Lung microvascular endothelial cell (primary cell): ENCODE measurements at places on chromosomes 5 and 9.
A peak's percentile ranks its signal among the peaks of the same experiment; 100 is the strongest.

GRCh38 chr9:111484572-111484894, 350 bp upstream of the ECPAS start:
- DNase-seq: no peak

DNA sequence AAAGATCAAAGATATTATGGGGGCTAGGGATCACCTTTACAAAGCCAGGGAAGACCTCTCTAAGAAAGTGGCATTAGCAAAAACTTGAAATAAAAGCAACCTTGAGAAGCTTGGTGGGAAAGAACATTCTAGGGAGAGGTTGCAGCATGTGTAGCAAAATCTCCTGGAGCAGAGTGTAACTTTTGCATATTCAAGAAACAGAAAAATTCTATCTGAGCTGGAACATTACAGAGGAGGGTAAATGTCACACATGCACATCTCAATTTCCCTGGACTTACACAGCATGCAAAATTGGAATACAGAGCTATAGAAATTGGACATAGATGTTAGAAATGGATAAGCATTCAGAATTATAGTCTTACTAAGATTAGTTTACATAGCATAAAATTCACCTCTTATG, 510.0 kb downstream of the CETN3 start:
- no peak for DNase-seq

DNA sequence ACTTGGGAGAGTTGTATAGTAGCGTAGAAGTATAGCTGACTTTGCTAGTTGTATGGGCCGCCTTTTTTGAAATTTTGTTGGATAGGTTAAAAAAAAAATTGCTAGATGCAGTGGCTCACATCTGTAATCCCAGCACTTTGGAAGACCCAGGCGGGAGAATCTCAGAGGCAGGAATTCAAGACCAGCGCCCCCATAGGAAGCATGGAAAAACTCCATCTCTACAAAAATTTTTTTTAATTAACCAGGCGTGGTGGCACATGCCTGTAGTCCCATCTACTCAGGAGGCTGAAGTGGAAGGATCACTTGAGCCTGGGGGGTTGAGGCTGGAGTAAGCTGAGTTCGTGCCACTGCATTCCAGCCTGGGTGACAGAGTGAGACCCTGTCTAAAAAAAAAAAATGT, 59.2 kb downstream of the SMC5 start:
- no peak for DNase-seq

DNA sequence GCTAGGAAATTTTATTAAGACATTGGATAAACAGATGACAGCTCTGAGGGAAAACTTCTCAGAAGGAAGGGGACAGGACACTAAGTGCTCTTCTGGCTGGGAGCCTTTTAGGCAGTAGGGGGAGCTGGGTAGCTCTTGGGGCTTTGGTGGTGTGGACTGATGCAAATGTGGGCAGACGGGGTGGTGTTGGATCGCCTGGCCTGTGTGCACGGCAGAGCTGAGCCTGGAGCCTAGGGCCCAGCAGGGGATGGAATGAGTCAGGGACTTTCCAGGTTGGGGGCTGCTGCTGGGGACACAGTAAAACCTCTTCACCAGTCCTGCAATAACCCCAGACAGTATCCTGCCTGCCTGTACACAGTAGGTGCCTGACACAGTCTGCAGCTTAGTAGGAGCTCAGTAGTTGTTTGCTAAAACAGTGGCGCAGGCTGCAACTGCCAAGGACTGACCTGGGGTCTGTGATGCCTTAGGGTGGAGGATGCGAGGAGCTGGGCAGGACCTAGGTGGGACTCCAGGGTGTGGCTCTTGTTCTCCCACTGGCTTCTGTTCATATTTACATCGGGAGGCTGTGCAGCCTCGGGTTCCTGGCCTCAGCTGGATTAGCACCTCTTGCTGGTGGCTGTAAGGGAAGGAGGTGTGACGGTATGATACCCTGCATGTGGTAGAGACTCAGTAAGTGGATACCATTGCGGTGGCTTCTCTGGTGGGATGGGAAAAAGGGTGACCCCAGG, 83.8 kb downstream of the DAB2IP start:
- DNase-seq: peak; percentile 50

- DNase-seq: no peak
These were observed 2.2 kb downstream of the RAD1 start for GRCh38 chr5:34913072-34913471.

DNA sequence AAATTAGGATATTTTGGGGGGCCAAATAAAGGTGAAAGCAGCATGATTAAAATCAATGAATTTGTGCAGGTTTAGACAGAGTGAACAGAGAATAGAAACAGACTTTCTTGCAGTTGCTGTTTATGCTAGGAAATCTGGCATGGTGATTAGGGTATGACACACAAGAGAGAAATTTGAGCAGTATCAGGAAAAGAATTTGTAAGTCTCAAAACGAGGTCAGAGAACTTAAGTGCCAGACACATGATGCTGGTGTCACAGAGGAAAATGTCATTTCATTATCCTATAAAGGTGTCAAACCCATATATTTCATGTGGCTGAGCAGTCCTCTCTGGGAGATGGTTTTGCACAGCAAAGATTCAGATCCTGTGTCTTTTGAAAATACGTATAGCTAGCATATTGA, 15.7 kb downstream of the LVRN start:
- peak; percentile 19 for DNase-seq

DNA sequence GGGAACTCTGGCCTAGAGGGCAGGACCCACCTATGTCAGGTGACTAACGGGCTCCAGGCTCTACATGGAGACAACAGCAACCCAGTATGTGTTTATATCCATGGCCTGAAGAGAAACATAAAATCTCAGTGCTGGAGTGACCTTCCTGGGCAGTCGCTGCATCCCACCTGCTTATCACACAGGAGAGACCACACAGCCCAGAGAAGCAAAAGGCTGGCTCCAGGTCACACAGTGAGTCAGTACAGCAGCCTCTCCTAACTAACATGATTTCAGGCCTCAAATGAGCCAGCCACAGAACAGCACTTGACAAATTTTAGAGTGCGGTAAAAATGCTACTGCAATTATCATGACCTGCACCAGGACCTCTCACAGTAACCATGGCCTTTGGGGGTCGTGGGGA, 54.0 kb upstream of the TGFBR1 start:
- no peak for DNase-seq

DNA sequence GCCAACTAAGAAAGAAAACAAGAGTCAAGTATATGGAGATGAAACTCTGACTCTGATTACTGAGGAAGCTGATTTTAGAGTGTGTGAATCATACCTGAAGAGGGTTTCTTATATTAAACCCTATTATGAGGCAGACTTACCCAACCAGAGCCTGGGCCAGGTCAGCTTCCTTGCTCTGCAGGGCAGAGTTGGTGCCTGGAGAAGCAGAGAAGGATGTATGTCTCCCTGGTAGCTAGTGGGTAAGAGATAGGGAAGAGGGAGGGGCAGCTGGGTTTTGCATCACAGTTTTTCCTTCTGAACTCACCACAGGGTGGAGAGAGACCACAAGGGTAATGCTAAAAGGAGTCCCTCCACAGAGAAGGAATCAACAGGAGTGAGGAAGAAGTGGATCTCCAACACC, 104.1 kb downstream of the CMYA5 start:
- DNase-seq: no peak

GRCh38 chr5:122532035-122532434, 220.0 kb downstream of the SNCAIP start:
- DNase-seq: no peak

DNA sequence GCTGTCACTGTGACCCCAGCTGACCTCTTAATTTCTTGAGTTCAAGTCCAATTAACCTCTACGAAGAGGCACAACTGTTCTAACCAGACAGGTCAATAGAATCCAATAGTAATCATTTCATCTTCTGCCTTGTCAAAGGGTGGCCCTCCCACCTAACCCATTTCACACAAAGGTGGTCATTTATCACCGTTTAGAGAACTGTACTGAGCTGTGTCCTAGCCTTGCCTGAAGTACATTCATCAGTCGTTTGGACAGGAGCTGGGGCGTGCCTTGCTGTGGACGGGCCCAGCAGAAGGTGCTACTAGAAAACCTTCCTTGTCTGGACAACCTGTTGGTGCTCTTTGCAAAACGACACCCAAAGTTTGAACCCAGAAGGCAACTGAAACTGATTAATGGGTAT, 605.4 kb downstream of the ISL1 start:
- no peak for DNase-seq

GRCh38 chr9:127087411-127087810, 35.0 kb downstream of the ANGPTL2 start:
- DNase-seq: no peak

- DNase-seq: peak; percentile 62
These were observed 42.8 kb upstream of the EGFL7 start for GRCh38 chr9:136619742-136620440.

DNA sequence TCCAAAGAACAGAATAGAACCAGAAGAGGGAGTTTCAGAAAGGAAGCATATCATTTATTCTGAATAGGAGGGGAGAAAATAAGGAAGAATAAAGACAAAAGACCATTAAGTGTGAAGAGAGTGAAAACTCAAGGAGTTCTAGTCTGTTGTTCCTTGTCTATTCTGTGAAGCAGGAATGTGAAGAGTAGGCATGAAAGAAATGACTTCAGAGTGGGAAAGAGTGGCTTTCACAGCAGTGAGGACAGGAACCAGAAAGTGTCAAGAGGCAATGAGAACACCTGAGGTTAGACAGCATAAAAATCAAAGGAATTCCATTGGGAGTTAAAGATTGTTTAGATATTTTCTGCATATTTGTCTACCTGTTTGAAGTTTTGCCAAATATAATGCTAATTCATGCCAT, 768.8 kb upstream of the GRAMD2B start:
- no peak for DNase-seq

DNA sequence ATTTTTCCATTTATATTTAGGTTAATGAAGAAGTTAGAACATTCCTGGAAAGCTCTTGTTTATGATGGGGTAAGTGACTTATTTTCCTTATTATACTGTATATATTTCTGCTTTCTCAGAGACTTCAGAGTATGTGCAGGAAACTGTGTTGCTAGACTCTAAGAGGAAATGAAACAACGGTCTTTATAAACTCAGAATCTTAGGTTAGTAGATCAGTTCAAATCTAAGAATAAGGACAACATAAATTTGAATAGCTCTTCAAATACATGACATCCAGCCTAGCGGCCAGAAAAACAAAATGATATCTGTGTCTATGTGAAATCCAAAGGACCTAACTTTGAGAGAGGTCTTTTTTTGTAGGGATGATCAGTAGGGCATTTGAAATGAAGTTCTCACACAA, 94.3 kb downstream of the PRKACG start:
- DNase-seq: no peak

DNA sequence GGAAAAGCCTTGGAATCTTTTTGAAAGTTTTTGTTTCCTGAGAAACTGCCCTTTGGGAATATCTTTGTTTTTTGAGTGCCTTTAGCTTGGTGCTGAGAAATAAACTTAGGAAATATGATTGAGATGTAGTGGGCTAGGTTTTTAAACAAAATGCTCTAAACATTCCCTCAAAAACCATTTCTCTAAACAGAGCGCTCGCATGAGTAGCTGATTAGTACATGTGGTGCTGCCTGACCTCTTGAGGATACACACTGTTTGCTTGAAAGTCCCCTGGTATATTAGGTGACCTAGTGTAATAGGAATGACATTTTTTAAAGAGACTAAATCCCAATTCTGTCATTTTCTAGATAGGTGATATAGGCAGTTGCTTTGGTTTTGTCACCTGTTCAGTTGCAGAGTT, 132.3 kb downstream of the ADAMTSL1 start:
- DNase-seq: no peak

GRCh38 chr9:38047301-38048251, 21.5 kb downstream of the SHB start:
- DNase-seq: peak; percentile 95

- no peak for DNase-seq
These were observed 2.8 kb downstream of the HSDL2 start for GRCh38 chr9:112382501-112383364.
